ENCODE measurements at places on chromosomes 3 and 15. TPM values are rescaled to one million over a fixed set of nuclear protein-coding genes. Genes with fewer than 3 reads are reported as not detected.

The ADAMTS17 gene
- total RNA-seq, result 1.6 TPM

The CCR1 gene
- total RNA-seq, result not detected

The TF gene
- 9.5 TPM for total RNA-seq

The BCHE gene
- total RNA-seq, result 1.5 TPM

The SHC4 gene
- total RNA-seq, result 0.10 TPM

The CD276 gene
- 99.1 TPM for total RNA-seq

The CCR5 gene
- total RNA-seq, result not detected

The TFDP2 gene
- total RNA-seq, result 66.3 TPM

The GABRA5 gene
- not detected for total RNA-seq

The OXNAD1 gene
- 6.6 TPM for total RNA-seq

The CTXND1 gene
- not detected for total RNA-seq

The ILDR1 gene
- not detected for total RNA-seq

The FANCD2 gene
- total RNA-seq, result 20.0 TPM

The BOC gene
- total RNA-seq, result 0.33 TPM

The C3orf20 gene
- total RNA-seq, result not detected

The MKRN2OS gene
- total RNA-seq, result not detected

The C3orf70 gene
- total RNA-seq, result 0.10 TPM

The NANOGP8 gene
- not detected for total RNA-seq

The ZPLD1 gene
- total RNA-seq, result not detected

The ZMYND10 gene
- 3.6 TPM for total RNA-seq

The ERC2 gene
- total RNA-seq, result 0.33 TPM

The CCR4 gene
- total RNA-seq, result 0.10 TPM

The GXYLT2 gene
- 6.1 TPM for total RNA-seq

The TMOD2 gene
- 1.7 TPM for total RNA-seq

The DCBLD2 gene
- 54.4 TPM for total RNA-seq

The SMCO1 gene
- not detected for total RNA-seq

The SPTSSB gene
- 3.7 TPM for total RNA-seq

The ISL2 gene
- 0.51 TPM for total RNA-seq

The GOLGA6A gene
- total RNA-seq, result 0.05 TPM

The ITIH1 gene
- 0.31 TPM for total RNA-seq

The SERINC4 gene
- total RNA-seq, result not detected

The CPEB1 gene
- total RNA-seq, result 19.5 TPM

The CCDC71 gene
- total RNA-seq, result 14.1 TPM

Data from Panc1 (cell line).